ENCODE measurements at places on chromosomes 3 and 15.

DNA sequence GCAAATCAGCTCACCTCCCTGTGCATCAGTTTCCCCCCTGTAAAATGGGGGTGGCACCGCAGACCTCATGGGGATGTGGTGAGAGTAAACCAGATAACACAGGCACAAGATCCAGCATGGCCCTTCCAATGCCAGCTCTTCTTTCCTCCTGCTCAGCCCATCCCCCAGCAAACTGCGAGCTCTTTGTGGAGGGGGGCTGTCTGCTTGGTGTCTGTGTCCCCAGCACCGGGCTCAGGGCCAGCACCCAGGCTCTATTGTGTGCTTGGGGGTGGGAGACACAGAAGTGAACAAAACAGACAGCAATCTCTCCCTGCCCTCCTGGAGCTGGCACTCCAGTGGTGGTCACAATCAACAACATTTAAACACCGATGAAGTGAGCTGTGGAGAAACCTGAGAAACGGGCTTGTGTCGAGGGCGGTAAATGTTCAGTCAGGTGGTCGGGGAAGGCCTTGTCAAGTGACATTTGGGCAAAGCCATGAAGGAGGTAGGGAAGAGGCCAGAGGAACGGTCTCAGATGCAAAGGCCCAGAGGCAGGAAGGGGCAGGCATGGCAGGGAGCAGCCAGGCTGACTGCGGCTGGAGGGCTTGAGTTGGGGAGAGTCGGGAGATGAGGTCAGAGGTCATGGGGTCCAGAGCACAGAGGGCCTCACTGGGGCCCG, 28.4 kb downstream of the GRIP2 start:
- no peak for DNase-seq

- no peak for DNase-seq
These were observed 225.1 kb upstream of the NDN start for GRCh38 chr15:23912191-23912590.

GRCh38 chr3:24475925-24476324, 18.7 kb downstream of the THRB start:
- DNase-seq = no peak

DNA sequence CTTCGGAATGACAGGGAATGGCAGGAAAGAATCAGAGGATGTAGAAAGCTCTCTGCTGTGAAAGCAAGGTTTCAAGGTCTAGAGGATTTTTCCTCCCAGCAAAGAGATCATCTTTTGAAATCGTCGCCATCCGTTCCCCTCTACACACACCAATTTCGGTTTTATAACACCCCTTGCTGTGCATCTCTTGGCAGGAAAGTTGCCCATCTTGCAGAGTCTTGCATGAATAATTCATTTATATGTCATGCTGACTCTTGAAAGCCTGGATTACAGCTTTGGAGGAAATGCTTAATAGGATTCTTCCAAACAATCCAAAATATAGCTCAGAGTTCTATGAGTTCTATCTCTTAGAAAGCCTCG, 262.7 kb downstream of the CHL1 start:
- no peak for DNase-seq

DNA sequence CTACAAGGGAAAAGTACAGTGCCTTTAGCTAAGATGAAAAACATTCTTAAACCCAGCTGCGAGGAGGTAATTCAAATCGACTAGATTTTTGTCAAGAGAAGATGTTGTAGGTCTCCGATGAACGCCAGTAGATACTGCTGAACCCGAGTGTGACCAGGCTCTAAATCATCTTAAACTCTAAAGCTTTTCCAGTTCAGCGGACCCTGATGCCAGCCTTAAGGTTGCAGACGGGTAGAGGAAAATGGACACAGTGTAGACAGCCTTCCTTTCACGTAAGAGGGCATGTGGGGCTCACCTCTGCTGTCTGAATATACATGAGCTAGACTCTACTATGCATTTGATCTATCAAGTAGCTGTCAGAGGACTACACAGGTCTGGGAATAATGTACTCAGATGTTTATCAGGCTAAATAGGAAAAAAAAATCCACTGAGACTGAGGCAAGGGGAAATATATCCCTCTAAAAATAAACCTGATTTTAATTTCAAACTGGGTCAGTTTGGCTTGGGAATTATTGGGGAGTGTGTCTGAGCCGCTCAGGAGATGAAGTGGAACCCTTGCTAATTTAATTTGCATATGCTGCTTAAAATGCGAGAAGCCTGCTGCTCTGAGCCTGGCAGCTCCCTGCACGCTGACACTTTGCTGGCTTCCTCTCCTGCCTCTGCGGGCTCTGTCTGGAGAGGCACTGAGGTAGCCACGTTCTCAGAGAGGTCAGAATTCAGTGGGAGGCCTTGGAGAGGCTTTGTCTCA, 151.9 kb downstream of the CADPS start:
- no peak for DNase-seq

- DNase-seq = no peak
These were observed 82.8 kb upstream of the CDV3 start for GRCh38 chr3:133490468-133491351.

- no peak for DNase-seq
These were observed 847.2 kb downstream of the TUSC7 start for GRCh38 chr3:117556646-117557407.

GRCh38 chr15:72991026-72991425, 61.2 kb upstream of the NEO1 start:
- no peak for DNase-seq

DNA sequence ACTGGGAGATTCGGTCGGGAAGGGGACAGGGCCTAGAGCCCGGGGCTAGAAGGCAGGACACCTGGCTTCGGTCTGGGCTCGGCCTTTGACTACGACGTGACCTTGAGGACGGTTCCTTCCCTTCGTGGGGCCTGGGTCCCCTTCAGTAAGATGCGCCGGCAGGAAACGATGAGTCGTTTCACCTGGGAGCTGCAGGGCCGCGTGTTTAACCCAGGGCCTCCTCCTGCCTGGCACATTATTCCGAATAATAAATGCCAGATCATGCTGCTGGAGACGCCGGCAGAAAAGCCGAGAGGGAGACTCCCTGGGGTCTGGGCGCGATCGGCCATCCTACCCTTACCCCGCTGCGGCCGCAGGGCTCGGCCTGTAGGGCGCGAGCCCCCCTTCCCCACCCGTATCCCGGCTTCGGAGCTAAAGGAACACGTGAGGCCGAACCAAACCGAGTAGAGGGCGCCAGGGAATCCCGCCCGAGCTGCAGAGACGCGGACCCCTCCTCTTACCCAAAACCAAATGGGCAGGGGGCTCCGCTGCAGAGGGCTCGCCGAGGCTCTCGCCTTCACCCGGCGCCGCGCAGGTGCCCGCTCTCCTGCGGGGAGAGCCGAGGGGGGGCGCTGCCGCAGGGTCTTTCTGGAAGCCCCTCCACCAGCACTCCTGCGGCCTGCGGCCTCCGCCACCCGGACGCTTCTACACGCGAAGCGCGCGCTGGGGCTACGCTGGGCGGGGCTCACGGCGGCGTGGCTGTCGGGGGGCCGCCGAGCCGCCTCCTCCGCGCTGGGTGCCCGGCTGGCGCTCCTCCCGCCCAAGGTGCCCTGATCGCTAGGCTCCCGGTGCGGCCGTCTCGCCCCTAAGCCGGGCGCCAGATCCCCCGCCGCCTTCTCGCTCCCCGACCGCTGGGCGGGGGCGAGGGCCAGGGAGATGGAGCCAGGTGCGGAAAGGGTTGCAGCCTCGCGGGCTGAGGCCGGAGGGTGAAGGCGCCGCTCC, at the start of gene BDH1:
TSS of gene BDH1 (minus strand) at position 688 of the 981 bp plus-strand sequence. CDS start 9,525 bp downstream, outside the sequence.
- DNase-seq = peak; percentile 87

DNA sequence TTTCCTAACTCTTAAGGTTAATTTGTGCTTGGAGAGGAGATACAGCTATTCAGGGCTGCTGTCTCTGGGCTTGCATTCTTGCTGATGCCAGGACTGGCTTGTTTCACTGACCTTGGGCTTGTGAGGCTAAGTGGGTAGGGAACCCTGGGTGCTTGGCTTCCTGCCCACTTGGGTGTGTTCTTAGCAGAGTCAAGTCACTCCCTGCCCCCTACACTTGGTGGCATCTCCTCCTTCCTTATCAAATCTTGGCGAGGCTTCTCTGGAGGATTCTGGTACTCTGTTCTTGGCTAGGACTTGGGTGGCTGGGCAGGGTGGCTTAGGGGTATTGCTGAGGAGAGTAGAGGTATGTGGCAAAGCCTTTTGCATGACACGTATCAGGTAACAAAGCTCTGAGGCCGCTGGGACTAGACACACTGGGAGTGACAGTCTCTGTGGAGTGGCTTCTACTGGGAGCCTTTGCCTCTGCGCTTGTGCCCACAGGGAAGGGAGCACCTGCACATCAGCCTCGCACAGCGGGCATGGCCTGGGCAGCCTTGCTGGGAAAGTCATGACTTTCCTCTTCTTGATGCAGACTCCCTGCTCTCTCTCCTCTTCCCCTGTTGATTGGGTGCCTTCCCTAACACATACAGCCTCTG, 41.8 kb downstream of the CHCHD6 start:
- no peak for DNase-seq

DNA sequence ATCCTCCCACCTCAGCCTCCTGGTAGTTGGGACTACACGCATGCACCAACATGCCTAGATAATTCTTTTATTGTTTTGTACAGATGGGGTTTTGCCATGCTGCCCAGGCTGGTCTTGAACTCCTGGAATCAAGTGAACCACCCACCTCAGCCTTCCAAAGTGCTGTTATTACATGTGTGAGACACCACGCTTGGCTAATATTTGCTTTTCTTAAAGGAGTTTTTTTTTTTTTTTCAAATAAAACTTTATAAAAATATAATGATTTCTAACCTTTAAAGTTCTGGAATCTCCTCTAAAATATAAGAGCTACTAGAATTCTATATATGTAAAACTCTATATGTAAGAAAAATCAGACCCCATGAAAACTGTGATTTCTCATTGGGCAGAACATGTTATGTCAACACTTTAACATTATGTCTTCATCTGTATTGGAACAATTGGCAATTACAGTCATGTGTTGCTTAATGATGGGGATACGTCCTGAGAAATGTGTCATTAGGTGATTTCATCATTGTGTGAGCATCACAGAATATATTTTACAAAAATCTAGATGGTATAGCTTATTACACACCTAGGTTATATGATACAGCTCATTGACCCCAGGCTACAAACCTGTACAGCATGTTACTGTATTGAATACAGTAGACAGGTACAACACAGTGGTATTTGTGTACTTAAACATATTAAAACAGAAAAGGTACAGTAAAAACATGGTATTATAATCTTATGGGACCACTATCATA, 377.0 kb downstream of the PLCL2 start:
- DNase-seq = no peak

- peak; percentile 65 for DNase-seq
These were observed 229.9 kb downstream of the THRB start for GRCh38 chr3:24264748-24265158.

Data from NCI-H146 (cell line).